Tongue (tissue), 3 donors: ENCODE measurements at places on chromosomes 4 and X. TPM values are rescaled to one million over a fixed set of nuclear protein-coding genes. Genes with fewer than 3 reads are reported as not detected.

The XAGE2 gene
- total RNA-seq: not detected

The PLAC1 gene
- total RNA-seq: 1.4 TPM

The MAGEB10 gene
- not detected for total RNA-seq

GRCh38 chr4:44725726-44726037, 674 bp downstream of the GNPDA2 start:
- DNase-seq: no peak

DNA sequence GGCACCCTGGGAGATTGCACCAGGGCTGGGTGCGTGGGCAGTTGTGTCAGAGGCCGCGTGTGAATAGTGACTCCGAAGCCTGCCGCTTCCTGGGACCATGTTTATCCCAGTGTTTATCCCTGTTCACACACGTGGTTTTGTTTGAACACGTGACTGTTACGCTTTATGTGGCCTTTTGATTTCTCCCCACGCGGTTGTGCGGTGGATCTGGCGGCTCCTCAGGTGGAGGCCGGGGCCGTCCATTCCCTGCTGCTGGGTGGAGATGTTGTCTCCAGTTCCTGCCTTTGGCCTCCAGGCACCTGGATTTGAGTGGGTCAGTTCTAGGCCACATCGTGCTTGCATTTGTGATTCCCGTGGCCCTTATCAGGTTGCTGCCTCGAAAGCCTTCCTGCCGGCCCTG, 35.1 kb downstream of the NELFA start:
- DNase-seq: no peak

DNA sequence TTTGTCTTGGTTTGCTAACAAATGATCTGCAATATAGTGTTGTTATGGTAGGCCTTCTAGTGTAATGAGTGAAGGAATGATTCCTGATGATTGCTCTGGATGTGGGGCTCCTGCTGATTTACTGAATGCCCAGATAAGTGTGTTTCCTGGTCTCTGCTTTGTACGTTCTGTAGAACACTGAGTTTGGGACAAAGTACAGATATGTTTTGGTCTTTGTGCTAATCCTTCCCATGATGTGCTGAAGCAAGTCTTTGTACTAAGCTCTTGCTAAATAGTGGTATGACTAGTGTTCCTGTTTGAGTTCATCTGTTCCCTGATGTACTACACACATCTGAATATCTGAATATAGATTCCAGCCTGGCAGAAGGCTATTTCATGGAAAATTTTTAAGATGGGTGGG, 36.9 kb upstream of the XIAP start:
- no peak for DNase-seq

GRCh38 chr4:141121101-141121500, 12.2 kb downstream of the RNF150 start:
- DNase-seq: no peak

- DNase-seq: no peak
These were observed 765.7 kb upstream of the POU3F4 start for GRCh38 chrX:82742351-82742750.

GRCh38 chr4:181477591-181477990, 765.6 kb upstream of the TENM3 start:
- DNase-seq: no peak

DNA sequence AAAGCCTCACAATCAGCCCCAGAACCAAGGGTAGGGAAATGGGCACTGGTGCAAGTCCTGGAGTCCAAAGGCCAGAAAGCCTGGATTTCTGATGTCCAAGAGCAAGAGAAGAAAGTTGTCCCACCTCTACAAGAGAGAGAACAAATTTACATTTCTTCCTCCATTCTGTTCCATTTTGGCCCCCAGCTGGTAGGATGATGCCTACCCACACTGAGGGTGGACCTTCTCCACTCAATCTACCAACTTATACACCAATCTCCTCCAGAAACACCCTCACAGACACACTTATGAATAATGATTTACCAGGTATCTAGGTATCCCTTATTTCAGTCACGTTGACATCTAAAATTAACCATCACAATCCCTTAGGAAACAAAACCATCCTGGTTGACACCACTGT, 367.8 kb upstream of the GRIA3 start:
- DNase-seq: no peak
